Psoas muscle (tissue), 8 donors: ENCODE measurements at places on chromosomes 12 and 14.

- no peak for DNase-seq
- no peaks in the 10 kb centered on the region for H3K36me3 ChIP-seq
- H3K4me3 ChIP-seq = no peak overlapping the region
- peaks cover 72% of the 10 kb centered on the region for H3K4me1 ChIP-seq
These were observed 16.4 kb downstream of the MLXIP start for GRCh38 chr12:122094735-122095631.

GRCh38 chr14:69615121-69615495, 3.7 kb downstream of the SUSD6 start:
- peak overlapping the region; percentile 41 for H3K4me3 ChIP-seq
- DNase-seq = no peak
- H3K27ac ChIP-seq = peak overlapping the region; percentile 97
- no peaks in the 10 kb centered on the region for H3K36me3 ChIP-seq

- H3K4me3 ChIP-seq = no peak overlapping the region
- no peak overlapping the region for H3K27ac ChIP-seq
- DNase-seq = no peak
- H3K36me3 ChIP-seq = no peaks in the 10 kb centered on the region
These were observed 85.6 kb downstream of the PLEKHA5 start for GRCh38 chr12:19215115-19215514.

GRCh38 chr12:77007476-77007875, 57.9 kb downstream of the E2F7 start:
- H3K36me3 ChIP-seq = no peaks in the 10 kb centered on the region
- no peak overlapping the region for H3K27ac ChIP-seq

- DNase-seq = no peak
- H3K36me3 ChIP-seq = peaks cover 3% of the 10 kb centered on the region
- no peaks in the 10 kb centered on the region for H3K27me3 ChIP-seq
- H3K4me1 ChIP-seq = peaks cover 12% of the 10 kb centered on the region
- peak overlapping the region; percentile 99 for H3K4me3 ChIP-seq
These were observed 1.4 kb upstream of the PWP1 start for GRCh38 chr12:107684029-107684795.

DNA sequence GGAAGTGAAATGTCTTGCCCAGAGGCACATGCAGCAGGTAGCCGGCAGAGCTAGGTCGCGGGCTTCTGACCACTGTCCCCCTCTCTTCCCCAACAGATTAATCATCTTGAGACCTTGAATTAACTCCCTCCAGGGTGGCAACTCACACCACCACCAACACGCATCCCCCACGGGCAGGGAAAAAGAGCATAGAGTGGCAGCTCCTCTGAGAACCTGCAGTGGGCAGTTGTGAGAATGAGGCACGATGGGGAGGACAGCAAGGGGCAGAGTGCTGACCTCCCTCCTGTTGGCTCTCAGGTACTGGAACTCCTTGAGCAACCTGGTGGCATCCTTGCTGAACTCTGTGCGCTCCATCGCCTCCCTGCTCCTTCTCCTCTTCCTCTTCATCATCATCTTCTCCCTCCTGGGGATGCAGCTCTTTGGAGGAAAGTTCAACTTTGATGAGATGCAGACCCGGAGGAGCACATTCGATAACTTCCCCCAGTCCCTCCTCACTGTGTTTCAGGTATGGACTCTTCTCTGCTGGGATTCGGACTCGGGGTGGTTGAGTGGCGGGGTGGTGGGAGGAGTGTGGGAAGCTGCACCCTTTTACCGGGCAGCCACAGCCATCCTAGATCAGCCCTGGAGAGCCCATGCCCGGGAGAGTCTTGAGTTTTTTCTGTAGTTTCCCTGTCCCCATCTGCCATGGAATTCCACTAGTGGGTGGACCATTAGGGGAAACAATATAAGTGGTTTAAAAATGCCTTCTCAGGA, 213.3 kb upstream of the FKBP4 start:
- no peaks in the 10 kb centered on the region for H3K36me3 ChIP-seq
- no peak overlapping the region for H3K4me3 ChIP-seq
- no peaks in the 10 kb centered on the region for H3K27me3 ChIP-seq

GRCh38 chr12:115762936-115763335, 514.6 kb downstream of the MED13L start:
- no peaks in the 10 kb centered on the region for H3K27me3 ChIP-seq
- no peaks in the 10 kb centered on the region for H3K4me1 ChIP-seq
- H3K27ac ChIP-seq = no peak overlapping the region
- DNase-seq = no peak

DNA sequence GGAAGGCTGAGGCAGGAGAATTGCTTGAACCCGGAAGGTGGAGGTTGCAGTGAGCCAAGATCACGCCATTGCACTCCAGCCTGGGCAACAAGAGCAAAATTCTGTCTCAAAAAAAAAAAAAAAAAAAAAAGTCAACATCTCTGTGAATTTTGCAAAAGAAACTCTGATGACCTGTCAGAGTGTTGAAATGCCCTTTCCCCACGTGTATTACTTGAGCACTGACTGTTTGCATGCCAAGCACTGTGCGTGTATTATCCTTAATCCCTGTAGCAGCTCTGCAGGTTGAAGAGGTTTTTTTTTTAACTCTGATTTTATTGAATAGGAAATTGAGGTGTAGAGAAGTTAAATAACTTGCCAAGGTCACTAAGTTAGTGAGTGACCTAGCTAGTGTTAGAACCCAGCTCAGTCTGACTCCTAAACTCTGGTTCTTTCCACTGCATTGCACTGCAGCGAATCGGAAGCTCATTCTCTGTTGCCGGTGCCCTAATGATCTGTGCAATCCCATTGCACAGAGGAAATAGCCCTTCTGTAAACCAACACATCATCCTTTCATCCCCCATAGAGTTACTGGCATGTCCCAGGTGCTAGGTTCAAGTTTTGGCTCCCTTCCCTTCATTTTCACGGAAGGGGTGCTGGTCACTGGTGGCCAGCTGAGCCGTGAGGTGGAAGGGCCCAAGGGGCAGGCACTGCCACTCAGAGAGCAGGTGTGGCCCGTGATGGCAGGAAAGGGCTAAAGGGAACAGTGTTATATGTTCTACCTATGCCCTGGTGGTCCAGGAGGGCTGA, 122.3 kb downstream of the EML1 start:
- H3K27ac ChIP-seq = no peak overlapping the region
- peaks cover 90% of the 10 kb centered on the region for H3K36me3 ChIP-seq
- H3K4me1 ChIP-seq = no peaks in the 10 kb centered on the region
- no peaks in the 10 kb centered on the region for H3K27me3 ChIP-seq
